CD4-positive, alpha-beta T cell treated with Interleukin-6 at 100 ng/mL for 8 hours (primary cell): ENCODE measurements at places on chromosomes 12 and 14.

DNA sequence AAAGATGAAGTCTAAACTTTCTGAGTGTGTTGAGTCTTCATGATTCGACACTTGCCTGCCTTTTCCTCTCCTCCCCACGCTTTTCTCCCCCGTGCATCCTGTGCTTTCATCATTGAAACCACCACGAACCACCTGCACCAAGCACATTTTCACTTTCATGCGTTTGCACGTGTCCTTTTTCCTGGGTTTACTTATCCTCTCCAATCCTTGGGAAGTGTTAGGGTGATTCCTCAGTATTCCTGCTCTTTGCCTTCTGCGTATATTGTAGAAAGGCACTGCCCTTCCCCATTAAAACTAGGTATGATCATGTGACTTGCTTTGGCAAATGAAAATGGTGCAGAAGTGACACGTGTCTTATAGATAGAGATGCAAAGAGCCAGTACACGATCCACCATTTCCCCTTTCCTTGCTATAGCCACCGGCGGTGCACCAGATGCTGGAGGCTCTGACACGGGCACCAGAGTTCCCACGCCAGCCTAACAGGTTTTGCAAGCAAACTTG is 106.6 kb downstream of the BRMS1L start:
- DNase-seq, result peak; percentile 37

- DNase-seq, result no peak
Measured at GRCh38 chr12:104641862-104642261, 185.1 kb downstream of the CHST11 start.

- DNase-seq, result no peak
Measured at GRCh38 chr12:3317841-3318501, 173.0 kb upstream of the PRMT8 start.

GRCh38 chr12:102965281-102966155 is 8.0 kb downstream of the ASCL1 start:
- no peak for DNase-seq

DNA sequence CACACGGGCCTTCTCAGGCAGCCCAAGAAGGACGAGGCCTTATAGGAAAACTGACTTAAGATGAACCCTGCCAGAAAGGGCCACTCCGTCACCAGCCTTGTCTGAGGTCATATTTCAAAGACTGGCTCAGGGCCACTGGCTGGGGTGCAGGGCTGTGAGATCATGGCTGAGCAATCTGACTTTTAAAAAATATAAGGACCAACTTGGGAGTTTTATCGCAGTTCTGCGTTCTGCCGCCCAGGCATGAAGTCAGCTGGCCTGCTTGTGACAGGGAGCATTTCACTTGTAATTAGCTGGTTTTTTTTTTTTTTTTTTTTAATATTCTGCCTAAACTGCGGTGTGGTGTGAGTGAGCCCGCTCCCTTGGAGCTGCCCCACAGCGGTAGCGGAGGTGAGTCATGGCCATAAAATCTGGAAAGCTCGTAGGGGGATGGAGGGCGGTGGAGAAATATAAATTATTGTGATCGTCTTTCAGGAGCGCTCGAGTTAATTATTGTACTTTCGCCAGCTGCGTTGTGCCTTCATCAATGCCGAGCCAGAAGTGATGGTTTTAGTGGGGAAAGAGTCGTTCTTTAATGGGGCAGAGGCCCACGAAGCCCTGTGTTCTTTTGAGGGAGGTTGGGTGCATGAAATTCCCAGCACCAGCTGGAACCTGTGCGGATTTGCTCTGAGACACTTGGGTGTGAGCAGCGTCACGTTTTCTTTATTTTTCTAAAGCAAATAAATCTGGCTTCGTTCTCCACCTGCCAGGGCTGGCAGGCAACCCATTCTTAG is 231.9 kb downstream of the C12orf75 start:
- DNase-seq, result no peak

- DNase-seq, result peak; percentile 48
Measured at GRCh38 chr12:55955800-55956508, 9.9 kb downstream of the PMEL start.

DNA sequence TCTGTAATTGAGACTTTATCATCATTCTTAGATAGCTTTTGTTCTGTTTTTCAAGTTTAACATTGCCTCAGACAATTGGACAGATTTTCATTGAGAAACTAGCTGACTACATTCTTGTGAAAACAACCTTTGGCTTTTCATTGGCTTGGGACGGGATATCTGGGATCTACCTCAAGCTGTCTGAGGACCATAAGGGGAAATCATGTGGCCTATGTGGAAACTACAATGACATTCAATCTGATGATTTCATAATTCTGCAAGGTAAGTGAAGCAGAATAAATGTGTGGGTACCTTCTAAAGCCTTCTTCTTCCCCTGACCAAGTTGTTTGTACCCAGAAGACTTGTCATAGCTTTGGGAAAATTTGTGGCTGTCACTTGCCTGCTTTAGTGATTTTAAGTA is 133.5 kb downstream of the OTOGL start:
- no peak for DNase-seq

DNA sequence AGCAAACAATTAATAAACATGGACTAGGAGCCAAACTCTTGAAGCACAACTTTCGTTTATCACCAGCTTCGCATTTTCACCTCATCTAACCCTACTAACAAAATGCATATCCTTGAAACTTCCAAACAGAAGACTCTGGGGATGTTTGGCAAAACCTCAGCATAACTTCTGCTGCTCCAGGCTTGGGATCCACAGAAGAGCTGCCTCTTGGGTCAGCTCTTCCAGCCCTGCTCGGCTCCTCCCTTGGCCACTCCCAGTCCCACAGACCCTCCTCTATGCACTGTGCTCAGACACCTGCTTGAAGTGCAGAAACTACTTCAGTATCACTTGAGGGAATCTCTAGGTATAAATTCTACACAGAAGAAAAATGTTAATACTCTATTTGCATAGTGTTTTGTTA is 110.0 kb upstream of the AMIGO2 start:
- no peak for DNase-seq

DNA sequence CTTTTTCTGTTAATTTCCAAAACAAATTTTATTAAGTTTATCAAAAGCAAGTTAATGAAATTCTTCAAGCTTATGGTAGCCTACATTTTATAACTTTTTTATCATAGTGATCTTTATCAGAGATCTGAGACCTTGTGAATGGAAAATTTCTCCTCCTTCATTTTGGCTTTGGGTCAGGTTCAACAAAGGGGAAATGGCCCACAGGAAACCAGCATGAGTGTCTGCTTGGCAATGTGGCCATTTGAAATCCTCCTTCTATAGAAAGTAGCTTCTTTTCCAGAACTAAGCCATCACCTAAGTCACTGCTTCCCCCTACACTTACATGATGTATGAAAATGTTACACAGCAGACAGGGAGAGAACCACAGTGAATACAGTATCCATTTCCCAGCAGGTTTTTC is 1.6 kb downstream of the RHOJ start:
- DNase-seq, result no peak

- no peak for DNase-seq
Measured at GRCh38 chr12:21346542-21347205, 12.0 kb upstream of the SLCO1A2 start.

DNA sequence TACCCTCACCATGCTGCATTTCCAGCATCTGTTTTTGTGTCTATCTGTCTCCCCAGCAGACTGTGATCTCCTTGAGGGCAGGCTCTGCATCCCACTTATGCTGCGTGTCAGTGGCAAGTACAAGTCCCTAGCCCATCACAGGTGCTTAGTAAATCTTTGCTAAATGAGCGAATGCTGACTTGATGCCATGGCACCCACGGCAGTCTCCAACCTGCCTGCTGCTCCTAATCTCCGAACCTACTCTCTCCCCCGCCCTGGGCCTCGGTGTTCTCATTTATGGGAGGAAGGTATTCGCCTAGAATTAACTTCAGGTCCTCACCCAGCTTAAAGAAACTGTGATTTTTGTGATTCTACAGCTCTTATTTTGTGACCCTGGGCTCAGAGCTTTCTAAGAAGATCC is 109.9 kb downstream of the PRMT8 start:
- DNase-seq, result no peak

DNA sequence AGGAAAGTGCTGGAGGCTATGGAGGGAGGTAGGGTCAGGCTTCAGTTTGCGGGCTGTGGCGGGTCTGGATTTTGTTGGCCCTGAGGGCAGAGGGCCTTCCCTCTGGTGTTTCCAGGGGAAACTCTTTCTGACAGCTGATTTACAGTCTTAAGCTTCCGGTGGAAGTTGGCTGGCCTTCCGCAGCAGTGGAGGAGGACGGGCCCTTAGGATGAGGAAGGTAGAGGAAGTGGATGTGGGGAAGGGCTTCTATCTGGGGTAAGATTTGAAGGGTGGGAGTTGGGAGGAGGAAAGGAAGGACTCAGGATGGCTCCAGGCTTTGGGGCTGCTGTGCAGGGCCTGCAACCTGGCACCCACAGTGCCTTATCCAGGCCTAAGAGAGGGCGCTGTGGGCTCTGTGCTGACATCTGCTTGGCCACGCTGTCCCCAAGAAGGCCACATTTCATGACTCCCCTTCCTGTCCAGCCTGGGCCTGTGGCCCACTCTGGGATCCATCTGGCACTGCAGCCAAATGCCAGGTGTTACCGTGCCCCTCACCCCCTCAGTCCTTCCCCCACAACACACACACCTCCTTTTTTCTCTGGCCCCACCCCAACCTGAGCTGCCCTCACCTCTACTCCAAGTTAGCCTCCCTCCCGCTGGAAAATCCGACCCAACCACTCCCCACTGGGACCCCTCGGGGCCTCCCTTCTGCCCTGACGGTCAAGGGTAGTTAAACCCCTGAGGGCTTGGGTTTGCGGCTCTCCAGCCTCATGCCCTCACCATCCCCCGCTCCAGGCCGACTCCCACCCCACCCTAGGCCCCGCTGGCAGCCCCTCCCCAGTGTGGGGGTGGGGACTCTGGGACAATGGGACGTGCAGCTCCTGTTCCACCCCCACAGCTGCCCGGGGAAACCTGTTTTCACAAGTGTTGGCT is 7.7 kb upstream of the PPP1R13B start:
- DNase-seq, result no peak

GRCh38 chr12:92516277-92516600 is 186.6 kb upstream of the PLEKHG7 start:
- no peak for DNase-seq

GRCh38 chr12:116784238-116784612 is 46.1 kb downstream of the RNFT2 start:
- no peak for DNase-seq

GRCh38 chr14:52008136-52008535 is 18.8 kb downstream of the RTRAF start:
- no peak for DNase-seq

- DNase-seq, result no peak
Measured at GRCh38 chr14:100333311-100333710, 10.2 kb downstream of the SLC25A47 start.

- DNase-seq, result no peak
Measured at GRCh38 chr12:55051197-55051947, 31.6 kb downstream of the NEUROD4 start.
